ENCODE measurements at places on chromosomes 4 and X.
A peak's percentile ranks its signal among the peaks of the same experiment; 100 is the strongest.

DNA sequence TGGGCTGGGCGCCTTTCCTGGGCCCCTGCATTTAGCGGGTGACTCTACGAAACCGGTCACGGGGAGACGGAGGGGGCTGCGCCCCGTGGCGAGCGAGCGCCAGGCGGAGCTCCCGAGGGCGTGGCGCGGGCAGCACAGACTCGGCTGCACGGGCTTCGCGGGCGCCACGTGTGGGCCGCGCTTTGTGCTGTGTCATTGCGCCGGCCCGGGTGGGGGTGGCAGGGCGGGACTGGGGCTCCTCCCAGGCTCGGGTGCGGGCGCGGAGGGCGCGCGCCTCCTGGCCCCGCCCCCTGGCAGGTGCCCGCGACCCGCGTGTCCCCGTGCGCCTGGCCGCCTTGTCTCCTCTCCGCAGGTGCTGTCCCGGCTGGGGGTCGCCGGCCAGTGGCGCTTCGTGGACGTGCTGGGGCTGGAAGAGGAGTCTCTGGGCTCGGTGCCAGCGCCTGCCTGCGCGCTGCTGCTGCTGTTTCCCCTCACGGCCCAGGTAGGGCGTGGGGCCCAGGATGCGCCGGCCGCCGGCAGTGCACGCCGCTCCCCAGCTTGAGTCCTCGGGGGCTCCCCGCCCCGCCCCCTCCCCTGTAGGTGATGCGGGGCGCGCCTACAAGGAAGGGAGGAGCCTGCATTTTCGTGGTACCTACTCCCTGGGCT, 651 bp downstream of the UCHL1 start:
- DNase-seq: peak; percentile 12

GRCh38 chr4:917466-917865, 14.7 kb downstream of the GAK start:
- DNase-seq: no peak

- DNase-seq: no peak
Observed at GRCh38 chr4:23871426-23871825, 18.4 kb downstream of the PPARGC1A start.

GRCh38 chr4:77917075-77917474, 54.4 kb downstream of the MRPL1 start:
- no peak for DNase-seq

GRCh38 chr4:4502694-4503311, 39.0 kb downstream of the STX18 start:
- DNase-seq: no peak

GRCh38 chr4:43112139-43112538, 219.6 kb downstream of the GRXCR1 start:
- no peak for DNase-seq

GRCh38 chr4:113684534-113685091, 76.9 kb downstream of the CAMK2D start:
- peak; percentile 38 for DNase-seq

GRCh38 chrX:118901991-118902390, 72.4 kb upstream of the LONRF3 start:
- DNase-seq: no peak

- no peak for DNase-seq
Observed at GRCh38 chr4:68445111-68445510, 2.2 kb upstream of the TMPRSS11E start.

DNA sequence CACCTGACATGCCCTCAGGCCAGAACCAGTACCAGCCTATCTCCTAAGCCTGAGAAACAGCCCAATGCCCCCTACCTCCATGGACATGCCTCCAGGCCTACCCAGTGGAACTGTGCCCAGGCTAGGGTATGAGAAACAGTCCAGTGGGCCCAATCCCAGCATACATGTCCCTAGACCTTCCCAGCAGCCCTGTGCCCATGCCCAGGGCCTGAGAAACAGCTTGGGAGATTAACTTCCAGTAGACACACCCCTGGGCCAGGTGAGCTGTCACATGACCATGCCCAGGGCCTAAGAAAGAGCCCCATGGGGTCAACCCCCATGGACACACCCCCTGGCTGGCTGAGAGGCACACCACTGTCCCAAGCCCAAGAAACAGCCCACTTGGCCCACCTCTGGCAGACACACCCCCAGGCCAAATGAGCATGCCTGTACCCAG, 78.8 kb downstream of the CBR4 start:
- DNase-seq: no peak

- DNase-seq: no peak
Observed at GRCh38 chrX:129813662-129814368, 29.9 kb downstream of the ZDHHC9 start.

- no peak for DNase-seq
Observed at GRCh38 chr4:173332021-173332487, 2.1 kb downstream of the HMGB2 start.

- no peak for DNase-seq
Observed at GRCh38 chr4:76657443-76657842, 222.4 kb downstream of the SHROOM3 start.

DNA sequence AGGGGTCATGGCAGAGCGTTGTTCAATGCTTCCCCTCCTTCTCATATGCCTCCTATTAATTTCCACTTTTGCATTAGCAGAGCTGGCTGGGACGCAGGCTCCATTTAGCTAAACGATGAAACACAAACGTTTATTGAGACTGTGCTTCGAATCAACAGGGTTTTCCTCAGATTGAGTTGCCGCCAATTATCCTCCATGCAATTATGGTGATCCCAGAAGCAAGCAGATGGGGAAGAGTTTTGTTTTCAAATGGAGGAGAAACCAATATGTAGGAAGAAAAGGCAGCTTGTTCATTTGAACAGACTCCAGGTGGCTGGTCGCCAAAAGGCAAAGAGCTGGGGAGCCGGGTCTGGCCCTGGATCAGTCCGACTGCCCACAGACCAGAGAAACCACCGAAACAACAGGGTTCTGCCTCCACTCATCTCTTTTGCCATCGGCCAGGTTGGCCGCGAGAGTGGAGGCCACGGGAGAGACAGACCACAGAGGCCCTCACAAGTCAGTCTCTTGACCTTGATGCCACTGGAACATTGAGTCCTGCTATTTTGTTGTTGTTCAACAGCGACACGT, 184.8 kb downstream of the GBA3 start:
- DNase-seq: no peak

DNA sequence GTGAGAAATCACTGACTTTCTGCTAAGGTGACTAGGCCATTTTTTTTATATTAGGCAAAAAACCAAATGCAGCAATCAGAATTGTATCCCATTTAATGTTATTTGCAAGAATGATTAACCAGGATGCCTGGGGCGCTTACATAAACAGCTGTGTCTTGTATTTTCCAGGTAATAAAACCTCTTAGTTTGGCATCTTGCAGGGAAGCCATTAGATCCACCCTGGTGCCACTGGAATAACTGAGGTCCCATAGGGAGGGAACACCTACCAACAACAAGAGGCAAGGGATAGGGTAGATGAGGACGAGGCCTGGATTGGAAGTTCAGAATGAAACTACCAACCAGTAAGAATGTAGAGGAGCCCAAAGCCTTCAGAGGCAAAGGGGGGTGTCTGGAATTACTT, 288.3 kb downstream of the ARHGAP24 start:
- no peak for DNase-seq

- no peak for DNase-seq
Observed at GRCh38 chrX:119685225-119686066, 7.5 kb downstream of the SEPTIN6 start.

DNA sequence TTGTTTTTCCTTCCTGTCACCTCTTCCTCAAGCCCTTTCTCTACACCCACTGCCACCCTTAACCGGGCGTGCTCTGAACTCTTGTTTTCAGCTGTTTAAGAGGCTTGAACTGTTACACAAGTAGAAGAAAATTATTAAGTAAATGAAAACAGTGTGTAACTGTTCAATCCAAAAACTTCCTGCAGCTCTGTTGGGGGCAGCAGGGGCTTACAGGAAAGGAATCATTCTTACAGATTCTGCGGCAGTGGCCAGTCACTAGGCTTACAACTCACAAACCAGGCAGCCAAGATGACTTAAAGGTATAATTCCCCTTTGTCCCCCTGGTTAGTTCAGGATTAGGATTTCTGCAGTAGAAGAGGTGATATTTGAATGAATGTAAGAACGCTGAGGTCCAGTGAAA, 70.2 kb upstream of the ETNPPL start:
- no peak for DNase-seq

GRCh38 chr4:164081371-164081770, 586.9 kb downstream of the TMA16 start:
- no peak for DNase-seq

- DNase-seq: no peak
Observed at GRCh38 chr4:75848891-75849290, 53.4 kb downstream of the PPEF2 start.

GRCh38 chr4:7786517-7786916, 153.1 kb downstream of the AFAP1 start:
- no peak for DNase-seq

DNA sequence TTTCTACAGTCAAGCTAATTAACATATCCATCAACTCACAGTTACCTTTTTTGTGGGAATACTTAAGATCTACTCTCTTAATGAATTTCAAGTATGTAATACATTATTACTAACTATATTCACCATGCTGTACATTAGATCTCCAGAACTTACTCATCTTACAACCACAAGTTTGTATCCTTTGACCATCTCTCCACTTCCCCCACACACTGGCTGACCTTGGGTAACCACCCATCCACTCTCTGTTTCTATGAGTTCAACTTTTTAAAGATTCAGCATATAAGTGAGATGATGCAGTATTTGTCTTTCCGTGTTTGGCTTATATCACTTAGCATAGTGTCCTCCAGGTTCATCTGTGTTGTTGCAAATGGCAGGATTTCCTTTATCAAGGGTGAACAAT, 30.5 kb upstream of the MAGED1 start:
- DNase-seq: no peak

GRCh38 chr4:24742773-24743172, 52.6 kb upstream of the SOD3 start:
- no peak for DNase-seq

GRCh38 chr4:188295899-188296298, 156.7 kb downstream of the TRIML1 start:
- no peak for DNase-seq

GRCh38 chrX:150870029-150870428, 28.4 kb downstream of the CD99L2 start:
- DNase-seq: no peak

GRCh38 chrX:107440187-107440586, 9.3 kb upstream of the FRMPD3 start:
- DNase-seq: no peak

GRCh38 chr4:24778464-24779225, 16.7 kb upstream of the SOD3 start:
- no peak for DNase-seq
